ENCODE measurements at places on chromosomes 7 and 10.

DNA sequence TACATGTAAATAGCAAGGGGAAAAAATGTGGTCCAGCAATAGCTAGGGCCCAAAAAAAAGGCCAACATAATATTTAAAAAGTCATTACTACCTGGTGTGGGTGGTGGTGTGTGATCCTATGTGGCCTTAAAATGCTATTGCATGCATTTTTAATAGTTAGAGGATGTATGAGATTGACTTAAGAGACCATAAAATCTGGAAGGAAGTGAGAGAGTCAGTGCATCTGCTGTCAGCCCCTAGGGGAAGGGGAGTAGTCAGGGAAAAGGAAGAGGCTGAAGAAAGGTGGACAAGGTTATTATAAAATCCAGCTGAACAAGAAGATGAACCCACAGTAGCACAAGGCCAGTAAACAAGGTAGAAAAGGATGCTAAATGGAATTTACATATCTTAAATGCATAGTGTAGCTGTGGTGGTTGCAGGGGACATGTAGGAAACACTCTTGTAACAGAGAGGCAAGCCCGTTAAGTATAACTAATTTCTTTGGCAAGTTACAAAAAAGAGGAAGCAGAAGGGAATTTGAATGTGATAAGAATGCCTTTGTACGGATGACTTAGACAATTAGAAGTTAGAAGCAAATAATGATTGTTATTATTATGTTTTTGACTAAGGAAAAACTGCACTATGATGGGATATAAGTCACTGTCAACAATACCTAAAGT is 11.9 kb upstream of the NDUFA5 start:
- DNase-seq, result no peak

DNA sequence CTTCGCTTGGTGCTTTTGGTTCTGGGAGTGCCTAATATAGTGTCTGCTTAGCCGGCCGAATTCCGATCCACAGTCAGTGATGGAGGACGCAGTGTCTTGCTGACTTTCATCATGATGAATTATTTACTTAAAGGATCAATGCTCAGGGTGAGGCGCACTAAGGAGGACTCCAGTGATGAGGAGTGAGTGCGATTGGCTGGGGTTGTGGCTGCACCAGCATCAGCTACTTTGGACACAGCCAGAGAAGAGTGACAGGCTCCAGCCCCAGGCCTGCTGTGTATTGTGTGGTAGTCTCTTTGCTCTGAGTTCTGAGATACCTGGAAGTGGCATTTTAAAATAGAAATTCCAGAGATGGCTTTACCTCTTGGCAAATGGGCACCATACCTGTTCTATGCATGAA is 73.3 kb upstream of the ANLN start:
- no peak for DNase-seq

GRCh38 chr10:18875477-18875876 is 173.1 kb upstream of the MALRD1 start:
- DNase-seq, result no peak

- DNase-seq, result no peak
These were observed 179.2 kb downstream of the ST7 start for GRCh38 chr7:117132321-117133120.
